ENCODE measurements at places on chromosomes 3 and 15. TPM values are rescaled to one million over a fixed set of nuclear protein-coding genes. Genes with fewer than 3 reads are reported as not detected.

The SKOR1 gene
- total RNA-seq, result 0.13 TPM

- H3K4me3 ChIP-seq, result peak within 1 kb of the TSS; percentile 60
- no peaks in the 10 kb centered on the region for H3K36me3 ChIP-seq
- no peak for DNase-seq
- no peaks in the 10 kb centered on the region for H3K27me3 ChIP-seq
These were observed at the start of gene BNC1 for GRCh38 chr15:83284559-83285283. TSS of gene BNC1 (minus strand) at chr15:83284664. CDS start at chr15:83284628, 36 bp downstream.

GRCh38 chr15:77002436-77002835 is 7.5 kb downstream of the PSTPIP1 start:
- H3K27ac ChIP-seq, result no peak overlapping the region
- H3K36me3 ChIP-seq, result no peaks in the 10 kb centered on the region
- H3K4me3 ChIP-seq, result no peak overlapping the region

- peak; percentile 82 for DNase-seq
- H3K27ac ChIP-seq, result no peak overlapping the region
- H3K4me1 ChIP-seq, result peaks cover 33% of the 10 kb centered on the region
- H3K27me3 ChIP-seq, result no peaks in the 10 kb centered on the region
- no peaks in the 10 kb centered on the region for H3K36me3 ChIP-seq
These were observed 3.9 kb upstream of the CCDC9B start for GRCh38 chr15:40344631-40345120.
